MCF 10A (cell line): ENCODE measurements at places on chromosomes 12 and 14. TPM values are rescaled to one million over a fixed set of nuclear protein-coding genes. Genes with fewer than 3 reads are reported as not detected.

DNA sequence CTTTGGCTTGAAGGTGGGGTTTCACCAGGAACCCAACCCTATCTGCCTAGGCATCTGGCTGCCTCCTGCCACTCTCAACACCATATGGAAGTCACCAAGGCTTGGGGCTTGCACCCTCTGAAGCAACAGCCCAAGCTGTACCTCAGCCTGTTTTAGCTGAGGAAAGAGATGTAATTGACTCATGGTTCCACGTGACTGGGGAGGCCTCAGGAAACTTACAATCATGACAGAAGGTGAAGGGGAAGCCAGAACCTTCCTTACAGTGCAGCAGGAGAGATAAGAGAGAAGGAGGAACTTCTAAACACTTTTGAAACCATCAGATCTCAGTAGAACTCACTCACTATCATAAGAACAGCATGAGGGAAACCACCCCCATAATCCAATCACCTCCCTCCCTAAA is 26.9 kb downstream of the GLIPR1L1 start:
- H3K4me3 ChIP-seq = no peak overlapping the region
- no peaks in the 10 kb centered on the region for H3K27me3 ChIP-seq
- no peak for DNase-seq
- H3K4me1 ChIP-seq = peaks cover 2% of the 10 kb centered on the region

- H3K27me3 ChIP-seq = peaks cover 18% of the 10 kb centered on the region
- DNase-seq = no peak
- no peaks in the 10 kb centered on the region for H3K36me3 ChIP-seq
- H3K27ac ChIP-seq = no peak overlapping the region
Measured at GRCh38 chr14:93682459-93682858, 105.8 kb downstream of the PRIMA1 start.

DNA sequence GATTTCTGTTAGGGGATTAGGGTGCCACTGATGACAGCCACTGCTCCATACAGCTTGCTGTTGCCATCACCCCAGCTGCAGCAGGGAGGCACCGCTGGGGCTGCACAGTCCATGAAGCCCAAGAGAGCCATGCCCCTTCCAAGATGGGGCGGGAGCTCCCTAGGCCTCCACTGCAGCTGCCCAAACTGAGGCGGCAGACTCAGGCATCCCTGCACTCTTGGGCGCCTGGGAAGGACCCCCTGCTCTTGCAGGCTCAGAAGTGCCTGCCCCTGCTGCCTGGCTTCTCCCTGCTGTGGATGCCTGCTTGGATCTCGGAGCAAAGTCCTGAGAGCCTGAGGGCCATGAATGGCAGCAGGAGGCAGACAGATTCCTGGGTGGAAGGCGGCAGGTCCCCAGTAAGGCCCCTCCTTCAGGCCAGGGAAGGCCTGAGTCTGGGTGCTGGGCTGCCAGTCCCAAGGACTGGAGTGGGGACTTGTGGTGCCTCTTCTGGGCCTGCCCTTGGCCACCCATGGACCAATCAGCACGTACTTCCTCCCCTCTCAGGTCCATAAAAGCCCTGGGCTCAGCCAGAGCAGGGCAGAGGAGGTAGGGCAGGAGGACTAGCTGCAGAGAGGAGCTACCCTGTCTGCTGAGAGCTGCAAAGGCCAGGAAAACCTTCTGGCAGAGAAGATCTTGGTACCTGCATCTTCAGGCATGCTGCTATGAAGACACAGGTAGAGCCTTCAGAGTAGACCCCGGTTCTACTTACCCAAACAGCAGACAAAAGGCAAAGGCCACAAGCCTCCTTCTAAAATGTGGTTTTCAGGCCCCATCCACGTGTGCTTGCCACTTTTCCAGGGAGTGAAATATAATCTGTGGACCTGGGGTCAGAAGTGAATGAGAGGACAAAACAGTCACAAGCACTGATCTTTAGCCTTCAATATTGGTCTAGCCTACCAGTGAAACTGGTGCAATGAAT is 30.0 kb upstream of the STK38L start:
- no peak for DNase-seq
- H3K27me3 ChIP-seq = no peaks in the 10 kb centered on the region
- no peak overlapping the region for H3K4me3 ChIP-seq
- H3K27ac ChIP-seq = no peak overlapping the region

LUM gene
- total RNA-seq = not detected in 2 replicates

DNA sequence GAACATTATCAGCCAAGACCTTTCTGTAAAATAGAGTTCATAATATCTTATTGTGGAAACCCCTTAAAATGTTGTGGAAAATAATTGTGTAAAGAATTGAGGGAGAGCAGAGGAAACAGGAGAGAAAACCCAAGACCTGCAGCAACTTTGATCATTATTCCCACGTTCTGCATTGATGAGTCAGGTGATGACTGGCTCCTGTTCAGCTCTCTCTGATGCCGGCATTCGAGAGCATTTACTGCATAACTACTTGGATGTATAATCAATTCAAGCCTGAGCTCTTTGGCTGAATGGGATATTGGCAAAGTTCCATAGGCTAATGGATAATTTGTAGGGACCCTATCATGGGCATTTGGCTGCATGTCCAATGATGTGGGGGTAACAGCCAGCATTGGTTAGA is 176.3 kb upstream of the ARID2 start:
- H3K4me3 ChIP-seq = no peak overlapping the region
- no peak overlapping the region for H3K27ac ChIP-seq
- H3K27me3 ChIP-seq = no peaks in the 10 kb centered on the region
- H3K36me3 ChIP-seq = no peaks in the 10 kb centered on the region
- peak; percentile 22 for DNase-seq
